ENCODE measurements at places on chromosomes 1 and 21. TPM values are rescaled to one million over a fixed set of nuclear protein-coding genes. Genes with fewer than 3 reads are reported as not detected.

- no peak for DNase-seq
Measured at GRCh38 chr1:65769636-65770035, 23.1 kb upstream of the PDE4B start.

DNA sequence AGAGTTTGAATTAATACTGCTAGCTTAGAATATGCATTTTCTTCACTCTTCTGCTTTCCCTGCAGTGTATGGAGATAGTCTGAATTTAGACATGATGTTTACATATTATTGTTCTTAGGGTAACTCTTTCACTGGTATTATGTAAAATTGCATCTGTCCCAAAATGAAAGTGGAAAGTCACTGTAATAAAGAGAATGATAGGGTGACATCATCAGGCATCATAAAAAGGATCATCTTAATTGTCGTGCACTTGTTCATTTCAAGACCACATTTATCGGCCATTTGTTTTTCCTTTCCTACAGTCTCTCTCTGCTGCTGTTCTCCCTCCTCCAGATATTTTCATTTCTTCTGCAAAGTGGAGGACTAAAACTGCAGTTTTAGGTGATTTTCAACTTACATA, 61.9 kb upstream of the ZNF281 start:
- no peak for DNase-seq

DNA sequence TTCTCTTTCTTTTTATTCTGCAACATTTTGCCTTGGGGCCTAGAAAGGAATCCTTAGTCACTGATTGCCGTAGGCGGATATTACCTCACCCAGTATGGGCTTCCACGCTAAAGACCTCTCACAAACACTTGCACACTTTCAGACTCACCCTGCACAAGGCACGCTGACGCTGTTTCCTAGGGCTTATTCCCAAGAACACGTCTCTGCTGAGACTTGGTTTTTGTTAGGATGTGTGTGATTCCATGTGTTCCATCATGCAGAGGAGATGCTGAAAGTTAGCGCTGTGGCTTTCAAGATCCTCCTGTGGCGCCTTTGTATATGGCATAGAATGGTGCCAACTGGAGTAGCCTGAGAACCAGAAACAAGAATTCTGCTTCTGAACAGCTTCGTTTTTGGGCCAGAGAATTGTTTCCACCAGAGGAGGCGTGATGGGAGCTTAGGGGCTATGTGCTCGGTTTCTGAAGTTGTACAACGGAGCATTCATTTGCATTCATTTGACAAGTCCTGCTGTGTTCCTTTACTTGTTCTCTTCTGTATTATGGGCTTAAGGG, 297.0 kb downstream of the DISC1 start:
- no peak for DNase-seq

- DNase-seq = no peak
Measured at GRCh38 chr1:209038735-209039134, 544.8 kb upstream of the CAMK1G start.

The LYSMD1 gene
- 1.7 TPM for total RNA-seq

The OR6K3 gene
- total RNA-seq = not detected

The LRRIQ3 gene
- not detected for total RNA-seq

GRCh38 chr1:228082918-228083870, 686 bp downstream of the ARF1 start:
- DNase-seq = peak; percentile 82

DNA sequence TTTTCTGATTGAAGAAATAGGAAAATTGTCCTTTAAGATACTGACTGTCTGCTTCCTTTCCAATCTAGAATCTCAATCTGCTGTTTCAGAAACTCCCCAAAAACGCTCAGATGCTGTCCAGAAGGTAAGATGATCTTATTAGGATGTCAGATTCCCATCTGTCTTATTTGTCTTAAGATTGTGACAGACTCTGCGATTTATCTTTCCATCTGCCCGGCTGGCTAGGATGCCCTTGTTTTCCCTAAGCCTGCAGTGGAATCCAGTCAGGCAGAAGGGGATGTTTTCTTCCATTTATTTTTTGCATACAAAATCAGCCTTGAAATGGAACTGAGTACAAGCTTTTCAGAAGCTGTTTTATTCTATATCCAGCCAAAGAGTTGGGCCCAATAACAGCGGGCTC, 96.5 kb downstream of the FMN2 start:
- no peak for DNase-seq

The KIAA1614 gene
- total RNA-seq = under 0.01 TPM

- no peak for DNase-seq
Measured at GRCh38 chr1:33408093-33408436, 22.8 kb downstream of the PHC2 start.

GRCh38 chr21:44513389-44514217, 26.4 kb downstream of the KRTAP10-1 start:
- DNase-seq = no peak

DNA sequence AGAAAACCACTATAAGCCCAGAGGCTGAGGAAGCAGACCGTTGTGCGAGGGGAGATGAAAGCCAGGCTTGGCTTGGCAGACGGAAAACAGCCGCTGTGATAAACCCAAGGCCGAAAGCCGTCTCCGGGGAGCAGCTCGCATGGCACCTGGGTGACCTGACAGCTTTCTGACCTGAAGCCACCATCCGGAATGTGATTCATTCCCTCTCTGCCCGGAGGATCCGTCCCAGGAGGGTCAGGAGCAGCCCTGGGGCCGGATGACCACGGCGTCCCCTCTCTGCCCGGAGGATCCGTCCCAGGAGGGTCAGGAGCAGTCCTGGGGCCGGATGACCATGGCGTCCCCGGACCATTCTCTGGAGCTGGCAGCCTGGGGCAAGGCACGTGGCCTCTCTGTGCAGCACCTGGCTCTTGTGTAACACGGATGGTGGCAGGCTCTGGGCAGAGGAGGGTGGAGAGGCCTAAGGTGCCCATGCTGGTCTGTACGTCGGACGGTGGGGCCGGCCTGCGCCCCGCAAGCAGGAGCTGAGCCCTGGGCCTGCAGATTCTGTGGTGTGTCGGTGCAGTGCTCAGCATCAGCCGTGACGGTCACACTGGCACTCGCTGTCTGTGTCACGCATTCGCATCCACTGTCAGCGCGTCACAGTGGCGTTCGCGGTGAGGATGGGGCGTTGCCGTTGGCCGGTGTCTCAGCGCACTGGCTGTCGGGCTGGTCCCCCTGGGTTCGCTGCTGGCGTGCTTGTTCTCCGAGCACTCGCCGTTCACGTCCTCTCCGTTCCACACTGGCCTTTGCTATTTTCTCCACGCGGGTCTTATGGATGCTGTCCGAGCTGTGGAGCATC, 50.3 kb downstream of the SLX9 start:
- no peak for DNase-seq

DNA sequence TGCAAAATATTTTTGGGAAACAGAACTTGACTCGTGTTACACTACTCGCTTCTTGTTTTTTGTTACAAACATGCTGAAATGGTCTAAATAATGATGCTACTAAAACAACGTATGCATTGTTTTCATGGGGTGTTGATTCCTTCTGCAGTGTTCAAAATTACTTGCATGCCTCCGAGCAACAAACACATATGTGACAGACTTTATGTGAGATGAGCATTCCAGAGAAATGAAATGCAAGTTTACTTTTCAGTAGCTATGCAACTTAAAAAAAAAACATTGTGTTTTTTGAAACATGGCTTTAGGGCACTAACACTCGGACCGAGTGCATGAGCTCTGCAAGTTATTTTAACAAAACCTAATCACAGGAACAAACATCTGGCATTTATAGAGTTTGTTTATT, 84.8 kb downstream of the CAMTA1 start:
- no peak for DNase-seq

DNA sequence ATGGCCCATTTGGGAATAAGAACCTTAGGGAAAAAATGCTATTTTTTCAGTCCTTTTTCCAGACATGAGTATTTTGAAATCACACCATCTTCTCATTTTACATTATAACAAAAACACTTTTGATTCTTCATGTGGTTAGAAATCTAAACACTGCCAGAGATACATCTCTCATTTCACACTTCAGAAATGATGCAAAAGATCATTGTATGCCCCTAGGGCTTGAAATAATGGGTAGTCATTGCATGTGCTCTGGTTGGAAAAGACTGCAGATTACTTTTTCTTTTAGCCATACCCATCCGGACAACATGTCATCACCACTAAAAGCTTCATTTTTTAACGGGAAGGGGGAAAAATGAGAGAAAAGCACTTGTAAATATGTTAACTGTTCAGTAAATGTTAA, 1152.2 kb upstream of the ADGRL4 start:
- no peak for DNase-seq

DNA sequence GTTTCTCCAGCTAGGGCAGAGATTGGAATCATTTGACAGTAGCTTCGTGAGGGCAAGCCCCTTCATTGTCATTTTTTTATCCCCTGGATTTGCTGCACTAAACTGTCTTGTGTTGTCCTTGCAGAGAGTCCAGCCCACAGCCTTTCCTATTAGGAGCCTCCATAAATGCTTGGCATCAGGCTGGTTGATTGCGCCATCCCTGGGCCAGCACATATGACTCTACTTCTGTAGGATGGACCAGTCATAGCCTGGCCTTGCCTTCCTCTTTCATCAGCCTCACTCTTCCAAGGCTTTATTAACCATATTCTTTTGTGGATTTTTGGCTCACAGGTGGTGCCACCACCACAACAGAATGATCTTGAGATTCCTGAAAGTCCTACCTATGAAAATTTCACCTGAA, 31.4 kb downstream of the LY9 start:
- DNase-seq = no peak

The UHMK1 gene
- 80.6 TPM for total RNA-seq

The VPS45 gene
- total RNA-seq = 41.9 TPM

GRCh38 chr1:232705815-232706575, 76.1 kb upstream of the SIPA1L2 start:
- DNase-seq = no peak

DNA sequence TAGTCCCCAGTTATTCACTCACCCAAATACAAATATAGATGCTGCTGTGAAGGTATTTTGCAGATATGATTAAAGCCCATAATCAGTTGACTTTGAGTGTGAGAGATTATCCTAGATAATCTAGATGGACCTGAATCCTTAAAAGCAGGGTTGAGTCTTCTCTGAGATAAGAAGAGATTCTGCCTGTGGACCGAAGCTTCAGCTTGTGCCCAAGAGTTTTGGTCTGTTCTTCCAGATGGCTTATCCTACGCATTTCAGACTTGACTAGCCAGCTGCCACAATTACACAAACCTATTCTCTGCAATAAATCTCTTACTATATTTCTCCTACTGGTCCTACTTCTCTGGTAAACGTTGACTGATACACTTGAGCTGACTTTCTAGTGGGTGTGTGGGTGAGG, 145.1 kb downstream of the KCNJ6 start:
- no peak for DNase-seq

GRCh38 chr21:20698585-20698984, 299.6 kb upstream of the NCAM2 start:
- no peak for DNase-seq

- DNase-seq = no peak
Measured at GRCh38 chr1:17392199-17392740, 20.3 kb downstream of the PADI6 start.
